ENCODE measurements at places on chromosomes 6 and 20. TPM values are rescaled to one million over a fixed set of nuclear protein-coding genes. Genes with fewer than 3 reads are reported as not detected.

GRCh38 chr6:14275493-14275851, 157.9 kb downstream of the CD83 start:
- DNase-seq, result no peak

Gene PMEPA1
- 21.0 TPM for total RNA-seq

- no peak for DNase-seq
Observed at GRCh38 chr20:12305188-12305950, 387.7 kb downstream of the BTBD3 start.

DNA sequence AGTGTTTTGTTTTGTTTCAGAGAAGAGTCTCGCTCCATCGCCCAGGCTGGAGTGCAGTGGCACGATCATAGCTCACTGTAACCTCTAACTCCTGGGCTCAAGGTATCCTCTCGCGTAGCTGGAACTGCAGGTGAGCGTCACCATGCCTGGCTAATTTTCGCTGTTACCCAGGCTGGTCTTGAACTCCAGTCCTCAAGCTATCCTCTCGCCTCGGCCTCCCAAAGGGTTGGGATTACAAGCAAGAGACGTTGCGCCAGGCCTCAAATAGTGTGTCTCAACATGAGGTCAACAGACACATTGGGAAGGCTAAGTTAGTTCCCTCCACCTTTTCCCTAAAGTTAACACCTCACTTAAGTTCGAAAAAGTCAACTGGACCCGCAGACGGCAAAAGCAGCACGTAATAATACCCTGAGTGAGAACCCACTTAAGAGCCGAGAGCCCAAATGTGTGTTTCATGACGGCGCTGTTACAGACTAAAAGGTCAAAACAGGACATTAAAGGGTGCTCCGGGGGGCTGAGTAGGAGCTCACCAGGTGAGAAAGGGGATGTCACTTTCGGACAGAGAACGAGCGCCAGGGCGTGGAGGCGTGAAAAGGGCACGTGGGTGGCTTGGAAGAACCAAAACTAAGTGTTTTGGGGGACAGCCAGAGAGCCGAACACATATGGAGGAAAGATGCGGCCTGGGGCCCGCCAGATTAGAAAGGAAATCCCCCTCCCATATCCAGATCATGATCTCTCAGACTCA, 499 bp downstream of the TTI1 start:
- DNase-seq, result no peak

Gene THBD
- 48.1 TPM for total RNA-seq

Data from tibial nerve (tissue), 4 donors.